ENCODE measurements at places on chromosomes 3 and 15.
A peak's percentile ranks its signal among the peaks of the same experiment; 100 is the strongest.

GRCh38 chr15:70837476-70837875 is 16.5 kb downstream of the LARP6 start:
- DNase-seq = no peak

DNA sequence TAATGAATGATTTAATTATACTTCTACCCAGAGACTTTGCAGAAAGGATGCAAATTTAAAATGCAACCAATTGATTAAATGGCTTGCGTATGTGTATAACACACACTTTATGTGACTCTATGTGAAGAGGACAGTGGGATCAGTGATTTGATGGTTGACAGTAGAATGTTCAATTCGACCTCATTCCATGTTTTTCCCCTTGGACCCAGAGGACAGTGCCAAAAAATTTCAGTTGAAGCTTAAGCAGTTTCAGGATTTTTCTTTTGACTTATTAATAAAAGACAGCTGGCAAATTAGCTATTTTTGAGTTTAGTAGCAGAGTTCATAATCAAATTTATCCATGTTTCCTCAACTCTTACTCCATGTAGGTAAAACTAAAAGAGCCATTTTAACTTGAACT is 742.4 kb upstream of the NR2F2 start:
- DNase-seq = no peak

DNA sequence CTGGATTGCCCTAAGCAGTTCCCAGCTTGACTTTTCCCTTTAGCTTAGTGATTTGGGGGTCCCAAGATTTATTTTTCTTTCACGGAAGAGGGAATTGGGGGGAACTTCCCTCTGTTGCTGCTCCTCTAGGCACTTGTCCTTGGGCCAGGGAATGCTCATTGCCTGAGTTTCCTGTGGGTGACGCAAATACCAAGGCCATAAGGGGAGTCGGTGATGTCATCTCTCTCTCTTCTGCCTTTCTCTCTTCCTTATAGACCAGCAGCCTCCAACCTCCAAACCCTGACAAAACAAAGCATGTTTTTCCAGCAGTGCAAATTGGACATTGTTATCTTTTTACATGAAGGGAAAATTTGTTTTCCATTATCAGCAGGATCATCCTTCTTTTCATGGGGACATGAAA is 120.2 kb downstream of the ITPR1 start:
- DNase-seq = no peak

GRCh38 chr3:106685745-106686144 is 691.5 kb upstream of the CCDC54 start:
- DNase-seq = no peak

- DNase-seq = no peak
These were observed 111.8 kb upstream of the MBNL1 start for GRCh38 chr3:152156880-152157279.

GRCh38 chr3:123089611-123090331 is 22.9 kb downstream of the PDIA5 start:
- DNase-seq = no peak

DNA sequence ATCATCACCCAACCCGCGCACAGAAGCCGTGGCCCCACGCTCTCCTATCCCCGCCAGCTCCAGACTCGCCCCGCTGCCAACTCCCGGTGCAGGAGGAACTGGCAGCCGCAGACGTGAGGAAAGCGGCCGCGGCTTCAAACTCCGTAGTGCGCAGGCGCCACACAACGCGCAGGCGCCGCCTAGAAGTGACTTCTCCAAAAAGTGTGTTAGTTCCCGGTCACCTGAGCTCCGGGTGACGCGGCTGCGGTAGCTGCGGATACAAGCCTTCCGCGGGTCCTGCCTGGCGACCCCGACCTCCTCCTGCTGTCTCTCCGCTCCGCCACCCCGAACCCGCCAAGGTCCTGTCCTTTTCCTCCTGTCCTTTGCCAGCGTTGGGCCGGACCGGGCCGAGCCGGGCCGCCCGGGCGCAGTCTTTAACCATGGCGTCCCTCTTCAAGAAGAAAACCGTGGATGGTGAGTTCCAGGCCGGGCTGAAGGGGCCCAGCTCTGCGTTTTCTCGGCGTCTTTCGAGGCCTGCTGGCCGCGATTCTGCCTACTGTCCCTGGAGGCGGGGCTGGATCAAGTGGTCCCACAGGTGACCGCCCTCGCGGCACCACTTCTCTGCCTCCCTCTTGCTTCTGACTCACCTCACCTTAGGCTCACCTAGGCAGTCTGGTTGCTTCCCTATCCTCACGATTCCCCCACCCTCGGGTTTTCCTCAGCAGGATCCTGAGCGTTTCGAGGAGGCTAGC is at the start of gene CHMP2B:
Gene CHMP2B, plus strand, starts transcription at position 206 of the 731 bp plus-strand sequence. Its CDS starts 214 bp downstream, at position 420.
- DNase-seq = peak; percentile 84

- no peak for DNase-seq
These were observed 50.4 kb downstream of the FLNB start for GRCh38 chr3:58058361-58059263.

- DNase-seq = no peak
These were observed 108.8 kb upstream of the MME start for GRCh38 chr3:154971341-154971740.

- DNase-seq = no peak
These were observed 15.1 kb upstream of the ZBTB47 start for GRCh38 chr3:42638339-42638842.

DNA sequence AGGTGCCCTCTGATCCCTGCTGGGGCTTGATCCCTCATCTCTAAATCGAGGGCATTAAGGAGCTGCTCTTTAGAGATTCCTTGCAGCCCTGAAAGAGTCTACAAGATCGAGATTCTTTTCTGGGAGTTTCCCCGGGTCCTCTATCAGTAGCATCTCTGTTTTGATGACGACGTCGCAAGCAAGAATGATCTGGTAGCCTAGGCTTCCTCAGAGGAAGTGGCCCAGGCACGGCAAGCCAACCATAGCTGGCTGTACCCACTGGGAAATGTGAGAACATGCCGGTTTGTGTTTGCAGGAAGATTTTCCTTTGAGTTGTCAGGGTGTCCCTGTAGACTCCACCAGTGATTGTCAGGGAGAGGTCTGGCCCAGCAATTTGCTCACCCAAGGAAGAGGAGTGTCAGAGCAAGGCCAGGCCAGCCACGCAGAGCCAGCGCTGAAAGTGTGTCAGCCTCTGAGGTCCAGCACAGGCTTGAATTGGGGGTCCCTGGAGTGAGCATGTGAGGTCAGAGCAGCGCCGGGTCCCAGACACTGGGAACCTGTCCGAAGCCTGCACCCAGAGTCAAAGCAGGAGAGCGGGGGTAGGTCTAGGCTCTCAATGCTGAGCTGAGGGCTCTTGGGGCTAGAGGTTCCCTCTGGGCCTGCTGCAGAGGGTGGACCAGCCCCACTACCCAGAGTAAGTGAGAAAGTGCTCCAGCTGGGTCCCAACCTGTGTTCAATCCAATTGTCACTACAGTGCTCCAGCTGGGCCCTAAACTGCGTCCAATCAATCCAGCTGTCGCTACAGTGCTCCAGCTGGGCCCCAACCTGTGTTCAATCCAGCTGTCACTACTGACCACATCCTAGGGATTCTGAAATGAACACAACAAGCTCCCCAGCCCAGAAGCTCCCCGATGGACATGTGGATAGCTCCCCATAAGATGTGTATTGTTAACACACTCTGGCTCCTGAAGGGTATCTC is 95.7 kb downstream of the CHDH start:
- no peak for DNase-seq

DNA sequence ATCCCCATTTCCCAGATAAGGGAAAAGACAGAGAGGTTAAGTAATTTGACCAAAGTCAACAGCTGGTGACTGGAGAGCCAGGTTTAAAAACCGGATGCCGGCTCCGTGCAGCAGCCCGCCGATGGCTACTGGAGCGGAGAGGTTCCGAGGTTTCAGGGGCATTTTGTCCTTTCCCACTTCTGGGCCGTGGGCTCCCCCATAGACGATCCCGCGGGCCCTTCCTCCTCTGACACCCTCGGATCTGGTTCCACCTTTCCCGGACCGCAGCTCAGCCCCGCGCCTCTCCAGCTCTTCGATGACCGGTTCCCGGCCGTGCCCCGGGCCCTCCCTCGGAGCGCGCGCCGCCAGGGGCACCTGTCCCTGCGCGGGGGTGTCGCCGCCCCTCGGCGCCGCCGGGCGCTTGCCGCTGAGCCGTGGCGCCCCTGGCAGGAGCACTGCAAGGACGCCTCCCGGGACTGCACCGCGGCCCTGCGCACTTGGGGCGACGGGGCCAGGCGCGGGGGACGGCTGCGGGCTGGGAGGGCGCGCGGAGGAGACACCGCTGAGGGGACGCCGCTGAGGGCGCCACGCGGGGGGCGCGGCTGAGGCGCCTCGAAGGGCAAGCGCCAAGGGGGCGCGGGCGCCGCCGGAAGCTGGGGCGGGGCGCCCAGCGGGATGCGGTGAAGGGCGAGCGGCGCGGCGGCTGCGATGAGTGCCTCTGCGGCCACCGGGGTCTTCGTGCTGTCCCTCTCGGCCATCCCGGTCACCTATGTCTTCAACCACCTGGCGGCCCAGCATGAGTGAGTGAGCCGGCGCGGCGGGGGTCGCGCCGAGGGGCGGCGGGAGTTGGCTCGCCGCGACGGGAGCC is at the start of gene TM6SF1:
Gene TM6SF1, plus strand, starts transcription at position 652 of the 847 bp plus-strand sequence. Its CDS starts 36 bp downstream, at position 688.
- no peak for DNase-seq

- DNase-seq = no peak
These were observed 102.5 kb upstream of the PDZRN3 start for GRCh38 chr3:73727117-73727821.
